ENCODE measurements at places on chromosomes 5 and 9.

- no peak for DNase-seq
Observed at GRCh38 chr9:109907810-109908458, 127.9 kb downstream of the PALM2AKAP2 start.

GRCh38 chr5:123223921-123224320, 134.9 kb downstream of the PRDM6 start:
- no peak for DNase-seq

DNA sequence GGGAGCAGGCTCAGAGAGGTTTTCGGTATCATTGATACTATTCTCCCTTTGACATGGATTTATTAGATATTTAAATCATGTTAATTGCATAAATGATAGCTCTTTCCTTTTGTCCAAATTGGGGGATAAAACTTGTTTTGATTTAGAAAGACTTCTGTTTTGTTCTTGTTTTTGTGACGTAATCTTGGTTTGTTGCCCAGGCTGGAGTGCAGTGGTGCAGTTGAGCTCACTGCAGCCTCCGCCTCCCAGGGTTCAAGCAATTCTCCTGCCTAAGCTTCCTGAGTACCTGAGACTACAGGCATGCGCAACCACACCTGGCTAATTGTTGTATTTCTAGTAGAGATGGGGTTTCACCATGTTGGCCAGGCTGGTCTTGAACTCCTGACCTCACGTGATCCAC, 7.1 kb downstream of the MAT2B start:
- DNase-seq = no peak

- DNase-seq = no peak
Observed at GRCh38 chr9:71490810-71491209, 277.5 kb downstream of the CEMIP2 start.

GRCh38 chr5:33315189-33315588, 125.6 kb upstream of the TARS1 start:
- no peak for DNase-seq

- no peak for DNase-seq
Observed at GRCh38 chr5:108028883-108029282, 353.0 kb downstream of the FBXL17 start.

DNA sequence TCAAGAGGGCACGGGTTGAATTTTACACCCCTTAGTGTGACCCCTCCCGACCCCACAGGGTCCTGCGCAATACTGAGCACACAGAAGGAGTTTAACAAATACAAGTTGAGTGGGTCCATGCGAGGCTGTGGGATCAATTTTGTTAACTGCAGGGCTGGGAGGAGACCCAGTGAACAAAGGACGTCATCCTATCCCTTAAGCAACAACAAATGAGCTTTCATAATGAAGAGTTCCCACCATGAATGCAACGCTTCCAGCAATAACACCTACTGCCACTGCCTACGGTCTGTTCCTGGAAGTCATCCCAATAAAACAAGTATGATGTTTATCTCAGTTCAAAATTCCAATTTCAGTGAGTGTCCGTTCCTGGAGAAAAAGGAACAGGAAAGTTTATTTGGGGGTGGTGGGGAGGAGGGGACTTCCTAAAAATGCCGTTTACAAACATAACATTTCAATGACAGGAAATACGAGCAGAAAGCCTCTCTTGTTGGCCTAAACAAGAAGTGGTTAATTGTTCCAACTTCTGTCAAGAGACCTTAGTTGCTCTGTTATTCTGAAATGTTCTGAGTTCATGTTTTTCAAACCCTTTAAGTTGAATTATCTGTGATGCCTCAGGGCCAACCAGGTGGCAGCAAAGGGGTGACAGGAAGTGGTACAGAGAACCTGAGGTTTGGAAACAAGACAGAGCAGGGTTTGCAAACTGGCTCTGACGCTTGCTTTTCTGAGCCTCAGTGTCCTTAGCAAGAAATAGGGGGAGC, 65.8 kb upstream of the PLPP6 start:
- DNase-seq = no peak

GRCh38 chr9:134730011-134730760, 88.6 kb downstream of the COL5A1 start:
- no peak for DNase-seq

DNA sequence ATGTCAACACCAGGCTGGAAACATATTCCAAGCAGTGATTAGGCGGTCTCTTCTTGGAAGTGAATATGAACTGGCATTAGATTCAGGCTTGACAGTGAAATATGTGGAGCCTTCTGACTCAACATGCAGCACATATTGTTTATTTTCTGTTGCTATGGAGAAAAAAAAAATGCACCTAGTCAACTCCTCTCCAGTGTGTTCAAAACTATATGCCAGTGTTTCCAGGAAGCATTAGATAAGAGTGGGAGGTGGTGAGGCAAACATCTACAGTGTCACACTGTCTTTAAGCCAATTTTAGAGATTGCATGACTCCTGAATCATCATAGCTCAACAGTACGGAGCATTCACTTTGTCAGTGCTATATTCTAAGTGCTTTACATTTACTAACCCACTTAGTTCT, 117.9 kb downstream of the HCN1 start:
- DNase-seq = no peak

- no peak for DNase-seq
Observed at GRCh38 chr5:98594098-98594497, 179.4 kb upstream of the RGMB start.

- DNase-seq = no peak
Observed at GRCh38 chr9:113241161-113241560, 19.8 kb downstream of the SLC31A1 start.

DNA sequence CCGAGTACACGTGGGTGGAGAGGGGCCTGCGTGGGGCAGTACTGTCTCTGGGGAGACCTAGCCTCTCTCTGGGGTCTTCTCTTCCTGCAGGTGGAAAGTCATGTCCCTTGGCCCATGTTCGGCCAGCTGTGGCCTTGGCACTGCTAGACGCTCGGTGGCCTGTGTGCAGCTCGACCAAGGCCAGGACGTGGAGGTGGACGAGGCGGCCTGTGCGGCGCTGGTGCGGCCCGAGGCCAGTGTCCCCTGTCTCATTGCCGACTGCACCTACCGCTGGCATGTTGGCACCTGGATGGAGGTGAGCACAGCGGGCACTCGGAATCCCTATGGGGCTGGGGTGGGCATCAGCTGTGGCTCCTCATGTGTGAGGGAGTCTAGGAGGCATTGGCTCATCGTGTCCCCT, 5.5 kb upstream of the CACFD1 start:
- no peak for DNase-seq

DNA sequence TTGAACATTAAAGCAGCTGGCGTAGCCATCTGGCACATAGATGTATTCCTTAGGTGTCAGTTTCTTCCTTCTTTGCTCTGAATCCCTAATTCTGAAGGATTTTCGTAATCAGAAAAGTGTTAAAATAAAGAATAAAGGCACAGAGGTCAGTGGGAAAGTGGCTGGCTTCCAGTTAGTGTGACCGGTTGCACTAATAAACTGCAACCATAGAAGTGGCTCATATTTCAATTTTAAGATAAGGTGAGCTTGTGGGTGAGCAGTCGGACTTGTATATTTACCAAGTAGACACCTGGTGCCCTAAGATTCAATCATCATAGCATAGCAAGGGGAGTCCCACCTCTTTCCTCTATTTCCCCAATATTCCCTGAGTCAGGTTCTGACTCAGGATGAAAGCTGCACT, 459.6 kb downstream of the ACTL7B start:
- DNase-seq = no peak

DNA sequence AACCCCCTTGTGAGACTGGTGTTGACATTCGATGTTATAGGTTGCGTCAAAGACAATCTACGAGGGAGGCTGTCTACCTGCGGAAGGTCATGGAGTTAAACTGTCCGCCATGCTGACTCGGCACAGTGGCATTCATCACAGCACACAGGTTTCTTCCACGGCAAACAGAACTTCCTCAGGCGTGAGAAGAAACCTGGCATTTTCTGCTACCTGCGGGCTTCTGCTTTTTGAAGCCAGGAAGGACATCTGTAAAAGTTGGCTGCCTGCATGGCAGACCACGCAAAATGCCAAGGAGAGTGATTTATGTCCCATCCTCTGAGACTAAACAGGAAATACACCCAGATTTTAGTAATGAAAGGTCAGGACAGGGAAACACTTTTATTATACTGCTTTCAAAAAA, 809.8 kb upstream of the NUDT12 start:
- no peak for DNase-seq

DNA sequence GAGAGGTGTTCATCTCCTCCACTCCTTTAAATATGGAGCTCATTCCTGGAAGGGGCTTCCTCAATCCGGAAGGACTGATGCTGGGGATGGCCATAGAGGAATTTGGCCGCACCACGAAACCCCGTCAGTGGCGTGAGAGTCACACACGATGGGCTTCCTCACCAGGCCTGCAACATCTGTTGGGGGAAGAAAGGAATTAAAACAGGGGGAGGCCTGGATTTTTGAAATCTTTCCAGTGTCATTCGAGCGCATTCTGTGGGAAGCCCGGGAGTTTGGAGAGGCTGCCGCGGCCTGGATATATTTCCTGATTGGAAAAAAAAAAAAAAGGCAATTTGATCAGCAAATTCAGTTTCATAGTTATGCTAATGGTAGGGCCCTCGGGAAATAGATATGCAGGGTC, 76.3 kb upstream of the ORM1 start:
- no peak for DNase-seq

DNA sequence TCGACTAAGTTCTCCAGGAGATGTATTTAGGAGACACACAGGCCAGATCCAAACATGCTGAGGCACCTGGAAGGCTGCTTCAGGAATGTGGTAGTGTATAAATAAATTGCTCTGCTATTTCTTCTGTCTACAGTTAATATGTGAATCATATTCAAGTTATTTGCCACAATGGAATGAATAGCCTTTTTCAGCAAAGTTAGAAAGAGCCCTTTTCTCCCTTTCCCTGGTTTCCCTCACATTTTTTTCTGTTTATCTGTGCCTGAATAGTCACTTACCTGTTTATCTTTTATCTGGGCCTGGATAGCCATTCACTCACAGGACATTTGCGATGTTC, 44.1 kb upstream of the CLINT1 start:
- DNase-seq = no peak

GRCh38 chr5:127899214-127899610, 184.4 kb upstream of the SLC12A2 start:
- DNase-seq = no peak

- DNase-seq = no peak
Observed at GRCh38 chr9:134341306-134341705, 15.1 kb downstream of the RXRA start.

GRCh38 chr9:84379740-84380139, 39.2 kb upstream of the SLC28A3 start:
- no peak for DNase-seq

GRCh38 chr9:91824601-91825305, 125.3 kb downstream of the ROR2 start:
- no peak for DNase-seq

GRCh38 chr5:105168806-105169205, 1606.2 kb upstream of the NUDT12 start:
- no peak for DNase-seq

- no peak for DNase-seq
Observed at GRCh38 chr9:14391620-14392019, 77.7 kb upstream of the NFIB start.
